Sciatic nerve (tissue), 2 donors: ENCODE measurements at places on chromosomes 5 and 9. TPM values are rescaled to one million over a fixed set of nuclear protein-coding genes. Genes with fewer than 3 reads are reported as not detected.

GRXCR2 gene
- not detected for total RNA-seq

DNA sequence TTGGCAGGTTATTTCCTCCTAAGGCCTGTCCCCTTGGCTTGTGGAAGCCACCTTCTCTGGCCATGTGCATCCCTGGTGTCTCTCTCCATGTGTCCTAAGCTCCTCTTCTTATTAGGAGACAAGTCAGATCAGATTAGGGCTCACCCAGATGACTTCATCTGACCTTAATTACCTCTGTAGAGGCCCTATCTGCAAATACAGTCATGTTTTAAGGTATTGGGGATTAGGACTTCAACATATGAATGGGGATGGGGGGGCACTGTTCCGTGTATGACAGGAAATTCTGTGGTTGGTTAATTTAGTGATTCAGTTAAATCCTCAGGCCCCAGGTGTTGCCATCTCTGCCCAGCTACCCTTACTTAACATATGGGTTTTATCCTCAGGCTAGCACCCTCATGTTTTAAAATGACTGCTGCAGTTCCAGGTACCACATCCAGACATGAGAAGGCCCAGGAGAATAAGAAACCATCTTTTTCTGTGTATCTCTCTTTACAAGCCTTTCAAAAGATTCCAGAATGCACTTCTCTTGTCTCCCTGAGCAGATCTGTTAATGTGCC lies 51.9 kb upstream of the RAI14 start:
- DNase-seq, result no peak

PTPN3 gene
- total RNA-seq, result 1.0 TPM

DNA sequence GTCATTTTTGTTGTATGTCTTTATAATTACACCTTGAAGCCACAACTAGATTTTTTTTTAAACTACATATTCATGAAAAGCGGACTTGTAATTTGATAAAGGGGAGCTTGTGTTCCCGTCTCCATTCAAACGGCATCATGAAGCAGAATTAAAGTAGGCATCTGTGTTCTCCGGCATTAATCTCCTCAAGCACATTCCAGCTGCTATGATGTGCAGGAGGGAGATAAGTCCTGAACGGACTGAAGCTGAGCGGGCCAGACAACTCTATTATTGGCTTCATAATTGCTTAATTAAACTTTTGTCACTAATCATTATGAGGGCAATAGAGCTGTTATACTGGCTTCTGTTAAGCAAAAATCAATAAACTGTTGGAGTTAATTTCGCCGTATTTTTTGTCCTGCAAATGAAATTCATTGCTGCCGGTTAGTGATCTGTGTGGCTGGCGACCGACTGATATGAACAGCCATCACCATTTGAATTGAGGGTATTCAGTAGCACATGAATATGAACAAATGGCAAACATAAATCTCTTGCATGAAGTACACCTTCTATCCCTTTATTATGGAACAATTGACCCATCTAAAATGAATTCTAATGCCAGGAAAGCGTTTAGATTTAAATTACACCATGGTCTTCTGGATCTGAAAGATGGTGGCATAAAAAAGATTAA lies 408.8 kb upstream of the IRX1 start:
- no peak for DNase-seq

- DNase-seq, result no peak
Observed at GRCh38 chr5:4015709-4016108, 420.1 kb downstream of the IRX1 start.

GRCh38 chr9:105187781-105188180 lies 56.7 kb upstream of the SLC44A1 start:
- no peak for DNase-seq

DNA sequence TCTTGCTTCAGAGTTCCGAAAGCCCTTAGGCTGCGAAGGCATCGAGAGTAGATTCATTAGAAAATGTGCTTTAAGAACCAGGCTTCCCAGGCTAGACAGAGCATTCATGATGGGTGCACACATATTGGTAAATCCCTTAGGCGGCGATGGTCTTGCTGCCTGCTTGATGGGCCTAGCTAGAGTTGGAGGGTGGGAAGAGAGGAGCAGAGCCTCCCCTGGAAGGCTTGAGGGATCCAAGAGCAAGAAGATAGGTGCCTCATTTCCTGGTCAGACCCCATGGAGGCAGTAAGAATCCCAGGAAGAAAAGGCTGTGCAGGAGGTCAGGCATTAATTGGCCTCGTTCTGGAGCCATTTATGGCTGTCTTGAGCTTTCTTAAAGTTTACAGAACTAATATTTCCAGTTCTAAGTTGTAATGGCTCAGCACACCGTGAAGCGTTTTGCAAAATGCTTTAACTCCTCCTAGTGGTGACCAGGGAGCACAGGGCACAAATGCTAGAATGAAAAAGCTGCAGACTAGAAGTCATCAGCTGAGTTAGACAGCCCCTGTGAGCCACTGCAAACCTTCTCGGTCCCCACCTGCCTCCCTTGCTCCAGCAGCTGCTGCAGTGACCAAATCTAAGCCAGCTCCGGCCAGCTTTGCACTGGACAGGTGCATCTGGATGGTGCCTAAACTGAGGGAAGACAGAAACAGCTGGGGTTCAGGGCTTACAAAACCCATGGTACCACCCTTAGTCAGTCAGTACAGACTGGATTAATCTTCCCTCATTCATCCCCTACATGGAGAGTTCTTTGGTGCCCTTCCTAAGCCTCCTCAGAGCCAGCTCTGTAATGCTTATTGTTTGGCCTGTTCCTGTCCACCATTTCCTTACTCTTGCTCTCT lies 14.7 kb downstream of the SLC45A2 start:
- DNase-seq, result no peak

MEGF9 gene
- total RNA-seq, result 132 TPM

DNA sequence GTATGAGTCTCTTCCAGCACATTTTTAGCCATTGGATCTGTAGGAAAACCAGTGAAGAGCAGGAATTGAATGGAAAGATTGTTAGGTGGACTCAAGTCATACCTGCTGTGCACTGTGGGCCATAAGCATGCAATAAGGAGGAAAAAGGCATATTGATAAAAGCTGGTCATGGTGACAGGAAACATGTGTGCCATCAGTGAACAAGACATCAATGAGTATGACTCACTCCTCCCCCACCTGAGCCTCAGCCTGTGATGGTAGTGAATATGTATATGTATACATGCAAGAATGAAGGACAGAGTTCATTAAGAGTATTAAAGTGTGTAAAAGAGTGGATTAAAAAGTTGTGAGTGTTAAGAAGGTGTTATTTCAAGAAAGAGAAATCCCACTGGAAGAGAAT lies 164.5 kb downstream of the TMEM38B start:
- DNase-seq, result no peak

CAMK2A gene
- total RNA-seq, result 2.5 TPM

CER1 gene
- not detected for total RNA-seq

DNA sequence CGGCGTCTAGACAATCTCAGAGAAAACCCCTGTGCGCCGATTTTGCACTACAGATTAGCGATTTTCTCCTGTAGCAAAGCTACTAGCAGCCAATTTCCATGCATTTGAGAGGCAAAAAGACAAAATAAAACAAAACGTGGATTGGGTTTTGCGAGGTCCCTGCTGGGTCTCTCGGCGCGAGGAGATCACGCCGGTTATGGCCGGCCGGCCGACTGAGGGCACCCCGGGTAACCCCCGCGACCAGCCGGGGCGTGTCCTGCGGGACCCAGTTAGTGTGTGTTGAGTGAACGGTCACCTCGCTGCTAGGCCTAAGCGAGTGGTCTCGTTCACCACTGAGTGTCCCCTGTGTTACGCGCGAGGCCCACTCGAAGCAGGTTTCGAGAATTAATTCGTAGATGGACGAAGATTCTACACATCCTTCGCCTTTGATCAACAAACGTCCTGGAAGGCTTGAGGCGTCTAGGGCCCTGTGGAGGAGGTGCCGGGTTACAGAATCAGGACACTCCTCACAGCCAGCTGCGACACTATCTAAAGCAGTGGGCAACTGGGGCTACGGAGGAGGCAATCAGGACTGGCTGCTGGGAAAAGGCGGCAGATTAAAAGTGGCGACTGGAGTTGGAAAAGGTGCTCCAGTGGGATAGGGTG lies 764 bp upstream of the VDAC1 start:
- DNase-seq, result peak; percentile 72

DNA sequence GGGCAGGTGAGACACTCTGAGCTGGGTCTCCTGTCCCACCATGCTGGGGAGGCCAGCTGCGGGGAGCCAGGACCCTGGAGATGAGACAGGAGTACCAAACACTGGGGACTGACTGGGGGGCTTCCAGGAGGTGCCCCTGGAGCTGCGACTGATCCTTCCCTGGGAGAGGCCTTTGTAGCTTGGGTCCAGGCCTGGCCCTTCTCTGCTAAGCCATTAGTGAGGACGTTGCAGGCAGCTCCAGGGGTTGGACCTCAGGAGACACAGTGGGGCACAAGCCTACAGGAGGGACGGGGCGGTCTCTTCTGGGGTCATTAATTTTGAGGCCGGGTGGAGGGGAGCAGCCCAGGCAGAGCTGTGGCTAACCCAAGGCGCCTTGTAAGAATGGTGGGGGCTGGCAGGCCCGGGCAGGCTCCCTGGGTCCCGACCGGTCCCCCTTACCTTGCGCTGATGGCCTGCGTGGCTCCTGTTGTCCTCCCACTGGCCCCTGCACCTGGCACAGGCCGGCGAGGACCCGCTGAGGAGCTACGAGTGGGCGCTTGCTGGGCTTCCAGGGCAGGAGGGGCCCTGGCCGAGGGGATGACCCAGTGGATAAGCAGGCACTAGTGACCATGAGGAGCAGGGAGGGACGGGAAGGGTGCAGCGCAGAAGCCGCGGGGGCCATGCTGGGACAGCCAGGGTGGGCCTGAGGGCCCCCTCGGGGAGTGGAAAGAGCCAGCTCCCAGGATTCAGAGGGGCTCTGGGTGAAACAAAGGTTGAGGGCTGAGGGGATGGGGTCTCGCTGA lies 5.1 kb downstream of the MRPS2 start:
- no peak for DNase-seq

DNA sequence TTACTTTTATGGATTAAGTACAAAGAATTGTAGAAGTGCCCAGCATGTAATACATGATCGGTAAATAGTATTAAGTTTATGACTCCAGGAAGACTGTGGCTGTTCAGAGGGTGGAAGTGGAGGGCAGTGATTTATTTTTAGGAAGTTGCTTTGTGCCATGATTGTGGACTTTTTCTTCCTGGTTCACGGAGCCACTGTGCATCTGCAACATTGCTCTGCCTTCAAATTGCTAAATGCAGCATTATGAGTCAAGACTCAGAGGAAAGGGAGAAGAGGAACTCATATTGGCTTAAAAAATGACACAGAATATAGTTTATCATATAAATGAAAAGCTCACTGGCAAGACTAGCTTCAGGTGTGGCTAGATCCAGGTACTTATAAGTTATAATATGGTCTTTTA lies 301.5 kb downstream of the KCTD16 start:
- DNase-seq, result no peak

F12 gene
- 0.49 TPM for total RNA-seq

DNA sequence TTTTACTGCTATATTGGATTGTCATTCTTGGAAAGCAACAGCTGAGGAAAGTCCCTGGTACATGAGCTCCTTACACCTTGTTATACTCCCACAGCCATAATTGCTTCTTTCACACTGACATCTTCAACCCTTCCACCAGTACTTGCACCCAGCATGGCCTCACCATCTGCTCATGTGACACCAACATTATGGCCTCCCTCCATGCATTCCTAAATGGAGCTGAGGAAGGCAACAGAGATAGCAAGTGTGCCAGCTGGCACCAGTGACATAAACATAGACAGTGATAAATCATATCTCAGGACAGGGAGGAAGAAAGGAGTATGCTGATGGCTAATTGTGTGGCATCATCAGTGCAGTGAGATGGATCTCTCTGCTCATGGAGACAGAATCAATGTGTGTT lies 119.5 kb downstream of the BAAT start:
- no peak for DNase-seq

DNA sequence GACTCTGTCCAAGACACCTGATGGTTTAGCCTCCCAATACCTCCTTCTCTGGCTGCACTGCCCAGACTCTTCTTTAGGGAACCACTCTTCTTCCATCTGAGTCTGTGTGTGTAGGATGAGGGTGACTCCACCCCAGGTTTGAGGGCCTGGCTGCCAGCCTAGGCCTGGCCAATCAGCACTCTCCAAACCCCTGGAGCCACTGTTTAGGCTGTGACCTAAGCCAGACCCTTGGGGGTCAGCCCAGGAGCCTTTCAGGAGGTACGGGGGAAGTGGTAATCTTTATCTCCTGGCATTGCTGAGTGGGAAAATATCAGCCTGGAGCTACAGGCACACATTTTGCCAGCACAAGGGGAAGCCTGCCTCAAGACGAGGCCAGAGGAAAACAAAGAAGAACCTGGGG lies 6.2 kb upstream of the ERGIC1 start:
- DNase-seq, result peak; percentile 34

DNA sequence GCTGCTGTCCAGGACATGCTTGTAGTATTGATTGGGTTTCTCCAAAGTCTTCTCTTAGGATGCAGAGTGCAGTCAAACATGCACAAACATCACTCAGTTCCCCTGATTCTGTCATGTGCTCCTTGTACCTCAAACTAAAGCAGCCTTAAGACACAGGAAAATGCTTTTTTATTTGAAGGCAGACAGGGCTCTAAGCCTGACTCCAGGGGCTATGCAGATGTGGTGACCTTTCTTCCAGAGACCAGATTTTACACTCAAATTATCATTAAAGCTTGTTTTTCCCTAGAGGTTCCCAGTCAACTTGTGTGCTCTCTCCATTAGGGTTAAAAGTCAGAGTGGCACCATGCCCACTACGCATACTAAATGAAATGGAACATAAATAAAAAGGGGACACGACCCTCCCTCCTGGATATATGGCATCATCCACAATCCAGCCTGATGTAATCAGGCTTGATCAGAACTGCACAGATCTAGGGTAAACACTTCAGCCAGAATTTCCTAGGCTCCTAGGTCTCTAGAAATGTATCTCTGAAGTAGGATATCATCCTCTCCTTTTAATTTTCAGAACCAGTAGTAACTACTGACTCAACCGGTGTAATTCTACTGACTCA lies 771.1 kb downstream of the NR2F1-AS1 start:
- no peak for DNase-seq

- DNase-seq, result no peak
Observed at GRCh38 chr5:66100851-66101250, 43.2 kb upstream of the SREK1 start.

SV2C gene
- total RNA-seq, result 4.9 TPM

PALM2AKAP2 gene
- 19.7 TPM for total RNA-seq

DNA sequence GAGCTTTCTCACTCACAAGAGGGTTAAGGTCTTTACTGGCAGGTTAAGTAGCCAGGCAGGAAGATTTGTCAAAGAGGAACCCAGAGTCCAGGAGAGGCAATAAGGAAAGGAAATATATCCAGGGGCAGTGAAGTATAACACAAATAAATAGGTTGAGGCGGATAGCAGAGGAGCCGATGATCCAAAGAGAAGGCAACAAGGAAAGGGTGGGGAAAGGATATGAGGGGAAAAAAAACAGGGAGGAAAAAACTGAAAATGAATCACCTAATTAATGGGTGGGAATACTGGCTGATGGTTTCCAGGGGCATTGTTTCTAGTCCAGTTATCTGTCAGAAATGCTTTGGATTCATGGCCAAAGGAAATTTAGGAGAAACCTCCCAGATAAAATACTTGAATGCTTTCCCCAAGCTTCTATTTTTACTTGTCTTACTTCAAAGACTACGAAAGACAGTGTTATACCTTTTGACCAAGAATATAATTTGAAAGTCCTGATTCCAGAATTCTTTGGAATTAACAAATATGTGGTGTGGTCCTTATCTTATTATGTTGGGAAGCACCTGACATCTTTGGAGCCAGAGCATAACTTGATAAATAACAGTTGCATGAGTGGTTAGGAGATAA lies 146.5 kb downstream of the AOPEP start:
- DNase-seq, result no peak

TEX48 gene
- total RNA-seq, result not detected
